ENCODE measurements at places on chromosomes 2 and 18.
A peak's percentile ranks its signal among the peaks of the same experiment; 100 is the strongest.

DNA sequence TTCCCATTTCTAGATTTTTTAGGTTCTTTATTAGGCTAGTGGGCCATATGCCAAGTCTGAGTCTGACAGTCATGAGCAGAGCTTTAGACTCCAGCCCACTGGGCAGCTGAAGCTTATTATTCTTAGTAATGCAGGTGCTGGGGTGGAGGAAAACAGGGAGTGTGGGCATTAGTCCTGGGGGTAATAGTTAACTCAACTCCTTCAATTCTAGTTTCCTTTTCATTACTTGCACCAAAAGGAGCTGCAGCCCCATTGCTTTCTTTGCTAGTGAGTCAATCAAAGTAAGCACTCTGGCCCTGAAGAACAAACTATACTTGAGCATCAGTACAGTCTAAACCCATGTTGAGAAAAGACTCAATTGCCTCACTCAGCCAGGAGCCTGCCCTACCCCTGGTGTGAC, 35.5 kb downstream of the ICOS start:
- no peak for DNase-seq

- peak; percentile 81 for DNase-seq
Observed at GRCh38 chr2:84881581-84882413, 913 bp upstream of the TRABD2A start.

DNA sequence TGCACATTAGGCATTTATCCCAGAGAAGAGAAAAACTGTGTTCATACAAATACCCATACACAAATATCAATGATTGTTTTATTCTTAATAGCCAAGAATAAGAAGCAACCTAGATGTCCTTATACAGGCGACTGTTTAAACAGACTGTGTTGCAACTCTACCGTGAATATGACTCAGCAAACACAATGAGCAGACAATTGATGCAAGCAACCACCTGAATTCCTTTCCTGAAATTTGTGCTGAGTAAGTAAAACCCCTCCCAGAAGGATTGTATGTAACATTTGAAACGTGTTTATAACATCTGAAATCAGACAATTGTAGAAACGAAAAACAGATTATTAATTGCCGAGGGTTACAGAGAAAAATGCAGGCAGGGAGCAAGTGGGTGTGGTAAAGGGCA, 621.9 kb upstream of the SOX11 start:
- DNase-seq, result no peak

DNA sequence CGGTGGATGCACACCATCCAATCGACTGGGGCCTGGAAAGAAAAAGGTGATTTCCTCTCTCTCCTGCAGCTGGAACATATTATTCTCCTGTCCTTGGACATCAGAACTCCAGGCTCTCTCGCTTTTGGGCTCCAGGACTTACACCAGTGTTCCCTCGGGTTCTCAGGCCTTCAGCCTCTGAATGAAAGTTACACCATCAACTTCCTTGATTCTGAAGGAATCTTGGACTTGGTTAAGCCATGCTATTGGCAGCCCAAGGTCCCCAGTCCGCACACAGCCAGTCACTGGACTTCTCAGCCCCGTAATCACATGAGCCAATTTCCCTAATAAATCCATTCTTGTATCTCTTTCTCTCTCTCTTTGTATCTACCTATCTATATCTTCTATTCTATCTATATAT, 418.9 kb downstream of the IRS1 start:
- DNase-seq, result no peak

- DNase-seq, result no peak
Observed at GRCh38 chr2:238142382-238143205, 4.1 kb downstream of the KLHL30 start.

DNA sequence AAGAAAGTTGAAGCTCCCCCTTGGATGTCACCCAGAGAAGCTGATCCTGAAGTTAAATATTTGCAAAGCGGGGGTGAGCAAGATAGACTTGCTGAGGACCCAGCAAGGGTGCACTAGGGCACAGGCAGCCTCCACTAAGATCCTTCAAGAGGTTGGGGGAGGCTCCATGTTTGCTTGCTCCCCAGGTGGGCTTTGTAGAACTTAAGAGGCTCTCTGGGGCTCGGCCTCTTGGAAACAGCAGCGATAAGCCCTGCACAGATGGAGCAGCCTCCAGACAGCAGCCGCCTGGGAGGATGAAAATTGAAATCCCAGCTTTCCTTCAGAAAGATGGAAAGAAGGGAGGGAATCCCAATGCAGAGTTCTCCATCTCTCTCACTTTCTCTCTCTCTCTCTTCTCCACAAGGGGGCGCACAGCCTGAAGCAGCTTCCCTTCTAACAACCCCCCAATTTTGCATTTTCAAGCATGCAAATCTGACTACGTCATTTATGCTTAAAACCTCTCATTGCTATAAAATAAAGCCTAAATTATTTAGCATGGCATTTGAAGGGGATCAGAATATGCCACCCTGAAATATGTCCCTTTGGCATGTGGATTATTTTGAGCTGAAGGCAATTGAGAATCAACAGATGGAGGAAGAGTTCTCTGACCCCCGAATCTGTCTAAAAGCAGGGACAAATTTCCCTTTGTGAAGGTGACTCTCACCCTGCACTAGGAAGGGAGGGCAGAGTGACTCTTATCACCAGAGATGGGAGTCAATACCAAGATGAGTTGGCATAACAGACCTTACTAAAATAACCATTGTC, 185.7 kb upstream of the KLHL29 start:
- DNase-seq, result peak; percentile 54

DNA sequence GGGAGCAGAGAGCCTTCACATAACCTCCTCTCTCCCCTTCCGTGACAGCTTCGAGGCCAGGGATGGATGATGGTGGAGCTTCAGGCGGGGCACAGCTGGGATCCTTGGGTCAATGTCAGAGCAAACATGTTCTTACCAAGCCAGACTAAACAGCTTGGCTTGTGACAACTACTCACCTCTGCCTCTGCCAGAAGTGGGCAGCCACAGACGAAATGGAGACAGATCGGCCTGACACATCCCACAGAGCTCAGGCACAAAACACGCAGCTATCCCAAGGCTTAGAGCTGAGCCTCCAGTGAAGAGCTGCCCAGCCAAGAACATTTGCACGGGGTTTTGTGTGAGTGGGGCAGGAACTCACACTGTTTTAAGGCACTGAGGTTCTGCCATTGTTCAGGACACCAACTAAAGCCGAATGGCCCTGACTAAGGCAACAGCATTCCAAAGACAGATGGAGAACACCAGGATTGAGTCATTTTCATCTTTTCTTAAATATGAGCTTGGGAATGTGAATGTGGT, 12.8 kb downstream of the PXDN start:
- DNase-seq, result peak; percentile 38

- no peak for DNase-seq
Observed at GRCh38 chr2:219297766-219298456, 11.3 kb downstream of the PTPRN start.

DNA sequence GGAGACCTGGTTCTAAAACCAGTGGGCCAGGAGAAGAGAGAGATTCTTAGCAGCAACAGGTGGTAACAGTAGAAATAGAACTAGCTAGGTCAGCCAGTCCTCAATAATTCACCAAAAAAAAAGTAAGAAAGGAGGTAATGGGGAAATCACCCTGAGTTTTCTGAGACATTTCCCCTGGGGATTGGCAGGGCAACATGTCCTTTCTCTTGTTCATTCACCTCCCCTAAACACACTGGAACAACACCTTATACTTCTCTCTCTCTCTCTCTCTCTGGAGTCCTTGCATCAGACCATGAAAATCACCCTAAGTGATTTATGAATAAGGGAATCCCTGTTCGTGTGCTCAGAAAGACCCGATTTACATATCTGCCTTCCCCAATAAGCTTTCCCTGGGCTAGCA, 64.8 kb downstream of the COX7A2L start:
- no peak for DNase-seq

DNA sequence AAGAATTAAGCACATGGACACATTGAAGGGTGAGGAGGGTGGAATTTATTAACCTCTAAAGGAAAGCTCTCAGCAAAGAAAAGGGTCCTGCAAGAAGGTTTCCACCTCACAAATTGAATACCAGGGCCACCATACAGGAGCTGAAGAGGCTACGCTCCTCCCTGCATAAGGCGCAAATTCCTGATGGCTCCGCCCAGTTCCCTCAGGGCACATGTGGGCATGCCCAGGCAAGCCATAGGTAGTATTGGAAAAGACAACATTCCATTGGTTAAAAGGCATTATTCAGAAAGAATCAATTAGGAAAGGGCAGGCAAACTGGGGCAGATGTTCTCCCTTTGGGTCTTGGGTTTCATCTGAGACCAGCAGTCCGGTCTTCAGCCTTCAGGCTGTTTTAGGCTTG, 161.2 kb downstream of the PTPRM start:
- DNase-seq, result no peak

DNA sequence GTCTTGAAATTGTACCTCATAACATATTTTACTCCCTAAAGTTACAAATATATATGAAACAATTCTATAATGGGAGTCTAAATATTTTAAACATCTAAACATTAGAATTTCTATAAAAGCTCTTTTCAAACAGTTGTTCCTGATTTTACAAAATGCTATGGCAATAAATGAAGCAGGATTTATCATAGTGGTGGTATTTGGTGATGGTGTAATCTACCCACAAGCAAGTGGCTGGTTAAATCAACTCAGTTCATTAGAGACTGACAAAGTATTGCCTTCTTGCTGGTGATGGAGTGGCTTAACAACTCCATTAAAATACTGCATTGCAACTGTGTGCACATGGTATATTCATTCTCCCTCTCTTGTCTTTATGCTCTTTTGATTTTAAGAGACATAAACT, 138.9 kb downstream of the PMAIP1 start:
- no peak for DNase-seq

DNA sequence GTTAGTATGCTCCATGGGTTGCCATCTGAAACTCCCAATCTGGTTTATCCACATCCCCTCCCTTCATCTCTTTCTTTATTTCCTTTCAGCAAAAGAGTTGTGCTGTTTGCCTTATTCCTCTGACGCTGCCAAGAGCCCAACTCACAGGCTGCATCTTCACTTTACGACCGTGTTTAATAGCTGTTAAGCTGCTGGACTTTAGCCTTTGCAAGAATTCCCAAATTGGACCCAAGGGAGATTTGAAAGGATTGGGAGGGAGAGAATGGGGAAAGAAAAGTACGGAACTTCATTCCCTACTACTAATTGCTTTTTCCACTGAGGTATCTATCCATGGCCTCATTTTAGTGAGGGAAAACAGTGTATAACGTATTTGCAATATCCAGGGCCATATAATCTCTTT, 263.4 kb upstream of the MEIS1 start:
- no peak for DNase-seq

GRCh38 chr2:213923543-213923942, 487.3 kb upstream of the VWC2L start:
- no peak for DNase-seq

GRCh38 chr18:2417861-2418610, 153.3 kb downstream of the METTL4 start:
- DNase-seq, result no peak

- DNase-seq, result no peak
Observed at GRCh38 chr18:22141211-22141610, 28.2 kb upstream of the GATA6 start.

- no peak for DNase-seq
Observed at GRCh38 chr18:79030680-79031079, 38.5 kb upstream of the ATP9B start.

- DNase-seq, result no peak
Observed at GRCh38 chr2:36707050-36707449, 10.5 kb downstream of the VIT start.

- DNase-seq, result no peak
Observed at GRCh38 chr2:145751629-145752028, 1231.7 kb upstream of the ZEB2 start.

DNA sequence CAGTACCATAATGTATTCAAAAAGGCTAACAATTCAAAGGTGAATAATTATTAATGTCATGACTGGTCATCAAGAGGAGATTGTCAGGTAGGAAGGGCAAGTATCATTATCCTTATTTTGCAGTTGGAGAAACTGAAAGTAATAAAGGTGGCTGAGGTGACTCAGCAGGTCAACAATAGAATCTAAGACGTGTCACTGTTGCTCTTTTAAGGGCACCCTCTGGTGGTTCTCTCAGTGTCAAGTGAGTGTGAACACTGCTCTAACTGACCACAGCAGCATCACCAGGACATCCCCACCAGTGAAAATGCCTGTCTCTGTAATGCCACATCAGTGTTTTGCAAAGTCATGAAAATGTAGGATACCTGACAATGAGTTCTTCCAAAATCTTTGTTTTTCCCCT, 69.7 kb downstream of the DCC start:
- no peak for DNase-seq

DNA sequence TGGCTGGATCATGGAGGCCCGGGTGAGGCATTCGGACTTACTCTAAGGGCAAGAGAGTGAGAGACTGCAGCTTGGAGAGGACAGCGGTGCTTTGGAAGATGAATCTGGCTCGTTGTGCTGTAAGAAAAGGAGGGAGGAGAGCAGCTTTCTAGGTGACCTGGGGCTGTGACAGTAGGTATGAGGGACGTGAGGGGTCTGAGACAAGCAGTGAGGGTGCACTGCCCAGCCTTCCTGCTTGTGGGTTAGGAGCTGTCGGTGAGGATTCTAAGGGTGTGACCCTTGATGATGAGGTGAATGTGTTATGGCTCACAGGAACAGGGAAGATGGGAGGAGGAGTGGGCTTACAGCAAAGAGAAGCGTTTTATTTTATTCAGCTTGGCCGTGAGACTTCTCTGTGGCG, 27.1 kb upstream of the RHOB start:
- DNase-seq, result peak; percentile 40

DNA sequence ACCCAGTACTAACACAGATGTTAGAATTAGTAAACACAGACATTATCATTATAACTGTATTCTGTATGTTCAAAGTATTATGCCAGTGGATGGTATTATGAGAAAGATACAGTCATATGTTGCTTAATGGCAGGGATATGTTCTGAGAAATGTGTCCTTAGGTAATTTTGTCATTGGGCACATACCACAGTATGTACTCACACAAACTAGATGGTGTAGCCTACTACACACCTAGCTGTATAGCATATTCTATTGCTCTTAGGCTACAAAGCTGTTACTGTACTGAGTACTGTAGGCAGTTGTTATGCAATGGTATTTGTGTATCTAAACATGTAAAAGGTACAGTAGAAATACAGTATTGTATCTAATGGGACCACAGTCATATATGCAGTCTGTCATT, 53.8 kb downstream of the GTF3C3 start:
- no peak for DNase-seq

GRCh38 chr2:85582492-85582891, 1.7 kb upstream of the VAMP5 start:
- DNase-seq, result no peak

- no peak for DNase-seq
Observed at GRCh38 chr2:42171396-42171980, 2.3 kb downstream of the EML4 start.

DNA sequence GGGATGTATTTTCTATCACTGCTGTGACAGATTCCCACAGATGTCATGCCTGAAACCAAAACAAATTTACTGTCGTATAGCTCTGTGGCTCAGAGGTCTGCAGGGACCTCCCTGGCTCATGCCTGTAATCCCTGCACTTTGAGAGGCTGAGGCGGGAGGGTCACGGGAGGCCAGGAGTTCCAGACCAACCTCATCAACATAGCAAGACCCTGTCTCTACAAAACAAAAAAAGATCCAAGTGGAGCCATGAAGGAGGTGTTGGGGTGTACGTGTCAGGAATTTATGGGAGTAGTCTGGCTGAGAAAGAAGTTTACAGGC, 51.0 kb upstream of the FAHD2A start:
- DNase-seq, result peak; percentile 12

GRCh38 chr2:58973811-58974281, 732.7 kb upstream of the FANCL start:
- DNase-seq, result no peak
